ENCODE measurements at places on chromosomes 5 and 9. TPM values are rescaled to one million over a fixed set of nuclear protein-coding genes. Genes with fewer than 3 reads are reported as not detected.

GRCh38 chr5:108345541-108346171 lies 36.2 kb downstream of the FBXL17 start:
- H3K27ac ChIP-seq: no peak overlapping the region
- H3K4me1 ChIP-seq: no peaks in the 10 kb centered on the region
- H3K27me3 ChIP-seq: no peaks in the 10 kb centered on the region
- H3K36me3 ChIP-seq: no peaks in the 10 kb centered on the region
- H3K4me3 ChIP-seq: no peak overlapping the region
- DNase-seq: peak; percentile 77

DNA sequence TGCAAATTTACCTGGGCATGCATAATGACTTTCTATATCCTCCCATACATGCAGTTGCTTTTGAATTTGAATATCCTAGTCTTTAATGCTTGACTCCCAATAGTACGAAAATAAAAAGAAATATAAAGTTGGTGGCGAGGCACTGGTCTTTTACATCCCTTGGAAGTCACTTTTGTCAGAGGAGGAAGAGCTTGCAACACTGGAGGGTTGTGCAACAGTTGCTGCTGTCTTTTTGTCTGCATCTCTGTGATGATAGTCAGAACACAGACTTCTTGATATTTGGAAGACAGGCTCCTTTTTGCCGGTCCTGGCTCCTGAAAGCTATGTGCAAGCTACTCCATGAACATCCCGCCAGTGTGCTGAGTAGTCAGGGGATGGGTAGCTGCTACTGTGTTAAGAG lies 16.8 kb upstream of the SGCD start:
- DNase-seq: no peak
- no peaks in the 10 kb centered on the region for H3K27me3 ChIP-seq
- no peaks in the 10 kb centered on the region for H3K4me1 ChIP-seq
- no peaks in the 10 kb centered on the region for H3K36me3 ChIP-seq

DNA sequence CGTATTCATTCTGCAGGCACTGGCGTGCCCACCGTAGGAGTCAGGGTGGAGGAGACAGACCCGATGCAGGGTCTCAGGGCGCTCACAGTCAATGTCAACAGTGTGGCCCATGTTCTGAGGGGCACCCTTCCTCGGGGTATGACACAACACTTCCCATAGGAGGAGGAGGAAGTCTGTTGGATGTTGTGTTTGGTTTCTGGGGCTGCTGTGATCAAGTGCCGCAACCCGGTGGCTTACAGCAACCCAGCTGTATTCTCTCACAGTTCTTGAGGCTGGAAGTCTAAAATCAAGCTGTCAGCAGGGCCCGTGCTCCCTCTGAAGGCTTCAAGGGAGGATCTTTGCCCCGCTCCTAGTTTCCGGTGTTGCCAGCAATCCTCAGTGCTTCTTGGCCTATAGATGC lies 5.6 kb upstream of the HNRNPAB start:
- H3K36me3 ChIP-seq: no peaks in the 10 kb centered on the region
- DNase-seq: no peak
- no peak overlapping the region for H3K4me3 ChIP-seq
- H3K27ac ChIP-seq: no peak overlapping the region
- H3K4me1 ChIP-seq: peaks cover 10% of the 10 kb centered on the region
- H3K27me3 ChIP-seq: no peaks in the 10 kb centered on the region

DNA sequence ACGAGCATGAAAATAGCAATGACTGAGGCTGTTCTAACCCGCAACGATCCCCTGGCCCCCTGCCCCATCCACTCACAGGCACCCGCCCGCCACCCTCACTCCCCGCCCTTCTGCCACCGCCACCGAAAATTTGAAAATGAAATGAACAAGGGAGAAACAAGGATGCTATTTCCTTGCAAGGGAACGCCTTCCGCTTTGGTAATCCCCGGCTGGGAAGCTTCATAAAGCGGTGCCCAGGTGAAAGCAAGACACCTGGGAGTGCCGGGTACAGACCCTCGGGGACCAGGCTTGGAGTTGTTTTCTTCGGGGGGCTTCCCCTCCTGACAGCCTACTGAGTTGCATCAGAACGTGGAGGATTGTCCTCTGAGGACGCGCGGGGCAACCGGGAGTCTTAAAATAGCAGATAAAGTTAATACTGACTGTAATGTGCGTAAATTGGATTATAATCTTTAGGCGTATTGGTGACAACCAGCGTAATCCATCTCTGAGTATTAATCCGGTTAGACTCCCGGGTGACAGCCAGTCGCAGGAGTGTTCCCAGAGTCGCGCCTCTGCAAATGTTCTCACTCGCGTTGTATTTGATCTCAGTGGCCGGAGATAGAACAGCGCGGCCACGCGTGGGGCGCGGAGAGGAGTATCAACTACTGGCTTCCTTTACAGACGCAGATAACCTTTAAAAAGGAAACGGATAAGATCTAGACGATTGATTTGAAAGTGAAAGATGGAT lies 885 bp upstream of the MLLT3 start:
- H3K27me3 ChIP-seq: no peaks in the 10 kb centered on the region
- peak; percentile 23 for DNase-seq
- H3K4me1 ChIP-seq: peaks cover 19% of the 10 kb centered on the region
- peak overlapping the region; percentile 87 for H3K4me3 ChIP-seq
- H3K36me3 ChIP-seq: no peaks in the 10 kb centered on the region

GRCh38 chr5:55691265-55692105 lies 20.6 kb downstream of the SLC38A9 start:
- H3K27me3 ChIP-seq: no peaks in the 10 kb centered on the region
- H3K36me3 ChIP-seq: no peaks in the 10 kb centered on the region

DNA sequence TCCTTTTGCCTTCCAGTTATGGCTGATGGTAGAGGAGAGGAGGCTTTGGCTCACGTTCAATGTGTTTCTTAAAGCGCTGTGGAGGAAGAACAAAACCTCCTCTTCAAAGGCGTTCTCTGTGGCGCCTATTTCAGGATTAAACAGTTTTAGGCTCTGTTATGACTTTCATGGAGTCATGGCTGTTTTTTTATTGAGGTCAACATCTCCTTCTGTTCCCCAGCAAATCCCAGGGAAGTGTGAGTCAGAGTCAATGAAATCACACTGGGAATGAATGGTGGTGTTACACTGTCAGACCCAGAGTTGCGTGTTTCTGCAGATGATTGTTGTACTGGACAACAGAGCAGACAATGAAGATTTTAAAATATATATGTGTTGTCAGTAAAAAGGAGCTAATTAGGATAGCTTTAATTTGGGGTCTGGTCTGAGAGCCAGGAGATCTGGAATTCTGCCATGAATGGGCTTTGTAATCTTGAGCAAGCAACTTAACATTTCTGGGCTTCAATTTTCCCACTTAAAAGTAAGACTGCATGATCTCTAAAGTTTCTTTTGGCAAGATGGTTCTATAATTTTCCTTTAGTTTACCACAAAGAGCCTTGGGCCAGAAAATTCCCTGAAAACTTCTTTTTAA lies 240.7 kb downstream of the CSNK1G3 start:
- H3K27me3 ChIP-seq: no peaks in the 10 kb centered on the region
- no peak overlapping the region for H3K4me3 ChIP-seq
- DNase-seq: peak; percentile 25
- H3K27ac ChIP-seq: no peak overlapping the region
- H3K36me3 ChIP-seq: no peaks in the 10 kb centered on the region

DNA sequence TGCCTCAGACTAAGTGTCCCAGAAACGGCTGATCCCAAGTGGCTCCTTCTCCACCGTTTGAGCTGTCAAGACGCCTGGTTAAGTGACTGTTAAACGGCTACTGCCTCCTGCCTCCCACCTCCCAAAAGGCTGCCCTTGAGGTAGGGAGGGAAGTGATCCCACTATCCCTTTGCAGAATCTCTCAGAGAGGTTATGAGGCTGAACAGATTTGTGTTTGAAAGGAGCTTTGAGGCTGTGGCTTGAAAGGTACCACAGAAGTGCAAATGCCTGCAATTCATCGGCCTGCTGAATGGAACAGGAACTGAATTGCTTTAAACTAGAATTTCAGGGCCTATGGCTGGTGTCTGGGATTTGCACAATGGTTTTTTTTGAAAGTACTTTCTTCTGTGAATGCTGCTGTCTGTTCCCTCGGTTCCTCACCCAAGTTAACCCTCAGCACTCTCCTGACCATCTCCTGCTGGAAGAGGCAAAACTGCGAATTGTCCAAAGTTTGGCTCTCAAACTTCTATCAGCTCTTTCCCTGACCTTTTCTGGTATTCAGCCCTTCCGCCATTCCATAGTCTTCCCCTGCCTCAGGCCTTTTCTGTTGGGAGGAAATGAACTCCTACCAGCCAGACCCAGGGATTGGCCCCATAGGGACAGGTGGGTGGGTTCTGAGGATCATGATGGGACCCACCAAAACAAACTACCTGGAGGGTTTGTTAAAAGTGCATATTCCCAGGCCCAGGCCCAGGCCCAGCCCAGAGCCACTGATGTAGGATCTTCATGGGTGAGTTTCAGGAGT lies 453.3 kb downstream of the KDM4C start:
- no peak overlapping the region for H3K27ac ChIP-seq
- H3K27me3 ChIP-seq: no peaks in the 10 kb centered on the region
- H3K4me1 ChIP-seq: no peaks in the 10 kb centered on the region

DNA sequence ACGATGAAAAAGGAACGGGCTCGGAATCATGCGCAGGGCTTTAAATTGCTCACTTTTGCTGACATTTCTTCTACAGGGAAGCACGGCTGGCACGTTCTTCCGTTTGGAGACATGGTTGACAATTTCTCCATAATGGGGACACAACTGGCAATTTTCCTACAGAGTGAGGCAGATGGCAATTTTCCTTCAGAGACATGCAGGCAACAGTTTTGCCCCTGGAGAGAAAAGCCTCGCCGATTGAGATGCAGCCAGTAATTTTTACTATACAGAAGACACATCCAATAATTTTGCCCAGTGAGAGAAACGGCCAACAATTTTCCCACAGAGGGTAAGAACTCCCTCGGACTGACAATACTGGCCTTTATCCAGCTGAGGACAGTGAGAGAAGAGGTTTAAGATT lies 90.9 kb upstream of the GPR151 start:
- H3K27ac ChIP-seq: no peak overlapping the region
- no peaks in the 10 kb centered on the region for H3K36me3 ChIP-seq
- DNase-seq: no peak
- no peak overlapping the region for H3K4me3 ChIP-seq
- H3K4me1 ChIP-seq: no peaks in the 10 kb centered on the region

DNA sequence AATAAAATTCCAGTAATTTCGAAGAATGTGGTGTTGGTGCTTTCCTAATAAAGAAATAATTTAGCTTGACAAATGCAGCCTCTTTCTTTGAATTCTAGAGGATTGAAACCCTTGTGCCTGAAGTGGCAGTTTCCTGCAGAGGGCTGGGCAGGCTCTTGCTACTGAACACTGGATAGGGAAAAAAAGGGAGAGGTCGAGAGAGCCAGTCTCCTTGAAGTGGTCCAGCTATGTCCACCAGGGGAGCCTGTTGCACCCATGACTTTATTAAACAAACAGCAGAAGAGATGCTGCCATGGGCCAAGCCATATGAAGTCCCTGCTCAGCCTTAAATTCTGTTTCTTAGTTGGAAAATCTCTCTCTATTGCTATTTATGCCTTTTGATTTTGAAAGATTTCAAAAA lies 178.4 kb downstream of the SMARCA2 start:
- H3K4me1 ChIP-seq: no peaks in the 10 kb centered on the region
- H3K36me3 ChIP-seq: no peaks in the 10 kb centered on the region
- no peak for DNase-seq
- H3K27ac ChIP-seq: no peak overlapping the region
- no peak overlapping the region for H3K4me3 ChIP-seq

DNA sequence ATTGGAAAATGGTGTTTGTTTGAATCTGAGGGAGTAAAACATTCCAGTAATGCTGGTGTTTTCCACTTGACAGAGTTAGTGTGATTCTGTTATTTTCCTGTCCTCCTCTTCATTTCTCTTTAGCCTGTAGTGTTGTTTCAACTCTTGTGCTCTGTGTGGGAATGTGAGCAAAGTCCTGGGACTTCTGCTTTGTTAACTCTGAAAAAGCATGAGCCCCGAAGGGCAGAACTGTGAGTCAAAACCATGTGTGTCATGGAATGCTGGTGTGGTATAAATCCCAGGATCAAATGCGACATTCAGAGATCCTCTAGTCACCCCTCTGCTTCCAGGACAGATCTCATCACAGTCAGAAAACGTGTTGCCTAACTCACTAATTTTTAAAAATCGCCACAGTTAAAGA lies 8.9 kb downstream of the F2R start:
- H3K4me3 ChIP-seq: no peak overlapping the region
- no peaks in the 10 kb centered on the region for H3K4me1 ChIP-seq
- DNase-seq: no peak
- H3K27me3 ChIP-seq: no peaks in the 10 kb centered on the region
- no peak overlapping the region for H3K27ac ChIP-seq
- peaks cover 7% of the 10 kb centered on the region for H3K36me3 ChIP-seq

DNA sequence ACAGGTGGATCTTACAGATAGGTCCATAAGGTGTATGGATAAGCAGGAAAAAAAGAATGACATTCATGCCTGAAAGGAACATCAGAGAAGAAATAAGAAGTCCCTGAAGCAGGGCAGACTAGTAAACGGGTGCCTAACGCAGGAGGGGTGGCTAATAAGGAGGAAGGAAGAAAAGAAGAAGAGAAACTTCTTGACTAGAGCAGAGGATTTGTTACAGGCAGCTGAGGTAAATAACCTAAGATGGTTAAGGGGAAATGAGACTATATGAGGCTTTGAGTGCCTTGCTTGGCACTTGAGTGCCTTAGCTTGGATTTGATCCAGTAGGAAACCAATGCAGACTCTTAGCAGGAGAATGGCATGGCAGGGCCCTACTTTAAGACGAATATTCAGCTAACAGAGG lies 313.5 kb upstream of the PDE4D start:
- H3K4me1 ChIP-seq: no peaks in the 10 kb centered on the region

- no peak overlapping the region for H3K4me3 ChIP-seq
- peak; percentile 91 for DNase-seq
- peak overlapping the region; percentile 11 for H3K27ac ChIP-seq
- peaks cover 30% of the 10 kb centered on the region for H3K4me1 ChIP-seq
- H3K27me3 ChIP-seq: no peaks in the 10 kb centered on the region
These were observed 58.6 kb downstream of the PTCD2 start for GRCh38 chr5:72378639-72379289.

GRCh38 chr5:24850926-24851486 lies 206.2 kb upstream of the CDH10 start:
- no peak overlapping the region for H3K4me3 ChIP-seq
- DNase-seq: no peak
- H3K27ac ChIP-seq: no peak overlapping the region
- H3K4me1 ChIP-seq: no peaks in the 10 kb centered on the region
- no peaks in the 10 kb centered on the region for H3K36me3 ChIP-seq

DNA sequence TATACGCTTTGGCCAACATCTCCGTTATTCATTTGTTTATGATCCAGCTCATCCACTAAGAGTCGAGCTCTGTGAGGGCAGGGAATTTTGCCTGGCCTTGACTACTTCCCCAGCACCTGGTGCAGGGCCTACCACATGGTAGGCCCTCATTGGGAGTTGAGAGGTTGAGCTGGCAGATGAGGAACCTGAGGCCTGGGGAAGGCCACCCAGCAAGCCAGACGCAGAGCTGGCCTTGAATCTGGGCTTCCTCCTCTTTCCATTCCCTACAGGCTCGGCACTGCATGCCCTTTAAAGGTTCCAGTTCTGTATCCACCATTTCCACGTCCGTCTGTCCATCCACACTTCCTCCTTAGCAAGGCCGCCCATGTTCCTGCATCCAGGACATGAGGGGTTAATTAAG lies 24.2 kb downstream of the KCNMB1 start:
- H3K27me3 ChIP-seq: peaks cover 44% of the 10 kb centered on the region
- H3K27ac ChIP-seq: no peak overlapping the region
- no peaks in the 10 kb centered on the region for H3K36me3 ChIP-seq

BTNL8 gene
- 0.23 TPM for total RNA-seq

OR1Q1 gene
- not detected for total RNA-seq

ALDH1A1 gene
- not detected for total RNA-seq

TENT4A gene
- 39.3 TPM for total RNA-seq

MCIDAS gene
- 1.6 TPM for total RNA-seq

SAXO1 gene
- total RNA-seq: not detected

POU5F2 gene
- total RNA-seq: 0.66 TPM

All from PC-3 (cell line).